ENCODE measurements at places on chromosomes 7 and 10.

GRCh38 chr7:151033864-151034249 lies 5.6 kb downstream of the ABCB8 start:
- no peak for DNase-seq

DNA sequence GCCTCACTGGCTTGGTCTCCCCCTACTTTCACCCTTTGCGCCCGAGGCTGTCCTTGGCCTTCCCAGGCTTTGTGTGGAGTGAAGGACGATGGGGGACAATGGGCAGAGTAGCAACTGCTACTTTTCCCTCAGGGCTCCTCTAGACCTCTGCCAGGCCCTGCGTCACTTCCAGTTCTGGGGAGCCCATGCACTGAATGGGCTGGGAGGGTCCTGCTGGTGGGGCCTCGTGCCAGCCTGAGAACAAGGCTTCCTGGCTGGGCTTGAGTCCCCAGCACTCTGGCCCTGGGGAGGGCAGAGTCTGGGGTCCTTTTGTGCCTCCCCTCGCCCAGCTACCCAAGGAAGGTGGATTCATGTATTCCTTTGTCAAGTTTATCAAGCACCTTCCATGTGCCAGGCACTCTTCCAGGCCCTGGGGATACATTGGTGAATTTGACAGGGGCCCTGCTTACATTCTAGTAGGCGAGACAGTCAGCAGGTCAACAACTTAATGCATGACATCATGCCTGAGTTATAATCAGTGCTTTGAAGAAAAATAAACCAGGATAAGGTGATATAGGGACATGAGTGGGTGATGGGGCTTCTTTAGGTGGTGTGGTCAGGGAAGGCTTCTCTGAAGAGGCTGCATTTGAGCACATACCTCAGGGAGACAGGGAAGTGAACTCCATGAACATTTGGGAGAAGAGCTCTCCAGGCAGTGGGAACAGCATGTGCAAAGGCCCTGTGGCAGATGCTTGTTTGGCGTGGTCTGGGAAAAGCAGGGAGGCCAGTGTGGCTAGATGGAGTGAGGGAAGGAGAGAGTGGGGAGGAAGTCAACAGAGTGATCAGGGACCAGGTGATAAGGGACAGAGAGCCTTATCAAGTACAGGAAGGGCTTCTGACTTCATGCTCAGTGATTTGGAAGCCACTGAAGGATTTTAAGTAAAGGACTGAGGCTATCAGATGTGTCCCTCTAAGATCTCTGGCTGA lies 14.1 kb downstream of the ZMIZ1 start:
- DNase-seq, result no peak

DNA sequence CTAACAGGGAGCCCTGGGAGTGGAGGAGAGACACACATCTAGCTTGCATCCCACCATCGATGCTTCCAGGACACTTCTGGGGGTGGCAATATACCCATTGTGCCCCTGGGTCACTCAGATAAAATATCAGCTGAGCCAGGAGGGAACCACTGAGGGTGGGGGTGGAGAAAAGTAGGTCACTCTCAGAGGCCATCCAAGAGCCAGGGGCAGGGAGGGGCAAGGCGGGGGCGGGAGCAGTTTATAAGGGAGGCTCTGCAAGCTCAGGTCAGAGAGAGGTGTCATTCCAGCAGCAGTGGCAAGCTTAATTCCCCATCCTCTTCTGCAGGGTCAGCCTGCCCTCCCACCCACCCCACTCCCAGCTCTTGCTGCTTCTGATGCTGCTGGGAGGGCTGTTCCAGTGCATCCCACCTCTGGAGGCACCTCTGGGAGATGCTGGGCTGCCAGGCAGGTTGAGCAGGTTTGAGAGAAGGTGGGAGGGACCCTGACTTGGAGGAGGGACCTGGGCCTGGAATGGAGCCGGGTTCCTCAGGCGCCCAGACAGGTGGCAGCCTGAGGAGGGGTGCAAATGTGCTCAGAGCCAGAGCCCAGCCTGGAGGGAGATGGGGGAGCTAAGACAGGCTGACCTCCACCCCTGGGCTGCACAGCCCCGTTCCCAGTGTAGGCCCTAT lies 20.1 kb upstream of the TLX1 start:
- no peak for DNase-seq

DNA sequence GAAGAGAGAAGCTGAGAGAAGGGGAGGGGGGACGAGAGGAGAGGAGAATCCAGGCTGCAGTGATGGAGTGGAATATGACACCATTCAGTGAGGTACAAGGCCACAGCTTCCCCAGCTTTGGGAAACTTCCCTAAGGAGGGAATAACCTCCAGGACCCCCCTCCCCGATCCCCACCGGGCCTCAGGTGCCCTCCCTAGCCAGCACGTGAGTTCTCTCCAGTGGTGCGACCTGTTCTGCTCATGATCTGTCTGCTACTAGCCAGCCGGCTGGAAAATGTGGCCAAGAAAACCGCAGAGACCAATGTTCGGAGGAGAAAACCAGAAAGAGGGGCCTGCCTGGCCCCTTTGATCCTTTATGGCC lies 39.9 kb upstream of the AGK start:
- DNase-seq, result no peak

- no peak for DNase-seq
Measured at GRCh38 chr10:102918817-102919245, 737 bp downstream of the CNNM2 start.

DNA sequence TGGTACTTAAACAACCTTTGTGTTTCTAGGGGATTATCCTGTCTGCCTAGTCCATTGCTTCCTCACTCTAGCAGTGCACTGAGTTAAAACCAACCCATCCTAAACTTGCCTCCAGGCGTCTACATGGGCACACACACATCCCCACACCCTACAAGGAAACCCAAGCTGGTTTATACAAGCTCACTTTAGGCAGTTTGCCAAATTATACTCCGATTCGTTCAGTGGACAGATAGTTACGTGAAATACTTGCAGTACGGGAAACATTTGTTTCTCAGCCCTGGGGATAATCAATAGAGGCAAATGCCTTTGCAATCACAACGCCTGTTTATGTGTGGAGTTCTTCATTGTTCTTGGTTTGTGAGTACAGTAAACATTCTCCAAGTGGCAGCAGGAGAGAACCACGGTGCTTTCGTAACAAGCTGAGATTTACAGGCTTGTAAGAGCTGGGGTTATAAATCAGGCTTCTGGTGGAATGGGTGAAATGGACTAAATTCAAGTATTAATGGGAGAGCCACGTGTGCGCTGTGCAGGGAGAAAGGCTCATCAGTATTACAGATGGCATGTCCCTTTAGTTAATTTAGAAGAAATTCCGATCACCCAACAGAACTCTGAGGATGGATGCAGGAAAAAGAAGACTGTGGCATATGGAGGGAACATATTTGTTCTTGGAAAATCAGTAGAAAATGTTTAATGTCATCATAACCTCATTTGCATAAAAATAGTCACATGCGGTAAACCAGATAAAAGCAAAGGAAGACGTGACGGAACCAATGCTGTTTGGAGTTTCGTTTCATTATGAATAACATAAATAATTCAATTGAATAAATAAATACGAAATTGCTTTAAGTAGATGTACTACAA lies 217.1 kb downstream of the GALNT17 start:
- DNase-seq, result no peak

Data from mesothelial cell of epicardium (in vitro differentiated cells).